ENCODE measurements at places on chromosomes 13 and 19.
A peak's percentile ranks its signal among the peaks of the same experiment; 100 is the strongest.

- no peaks in the 10 kb centered on the region for H3K36me3 ChIP-seq
- no peak overlapping the region for H3K4me3 ChIP-seq
- H3K4me1 ChIP-seq, result no peaks in the 10 kb centered on the region
- no peak for ATAC-seq
- H3K27me3 ChIP-seq, result no peaks in the 10 kb centered on the region
- H3K27ac ChIP-seq, result no peak overlapping the region
Measured at GRCh38 chr19:45025264-45025663, 13.6 kb upstream of the CLASRP start.

GRCh38 chr19:41310033-41310831 is at the start of gene CCDC97:
TSS of gene CCDC97 (plus strand) at chr19:41310172. CDS start at chr19:41310311, 139 bp downstream.
- peak; percentile 85 for ATAC-seq
- H3K4me3 ChIP-seq, result peak within 1 kb of the TSS; percentile 82
- no peaks in the 10 kb centered on the region for H3K36me3 ChIP-seq
- H3K27ac ChIP-seq, result peak within 1 kb of the TSS; percentile 90
- no peaks in the 10 kb centered on the region for H3K27me3 ChIP-seq

GRCh38 chr19:50745221-50745620 is 22.1 kb downstream of the CLEC11A start:
- peaks cover 78% of the 10 kb centered on the region for H3K27me3 ChIP-seq
- H3K27ac ChIP-seq, result no peak overlapping the region
- H3K4me3 ChIP-seq, result no peak overlapping the region
- no peaks in the 10 kb centered on the region for H3K4me1 ChIP-seq
- no peaks in the 10 kb centered on the region for H3K36me3 ChIP-seq

DNA sequence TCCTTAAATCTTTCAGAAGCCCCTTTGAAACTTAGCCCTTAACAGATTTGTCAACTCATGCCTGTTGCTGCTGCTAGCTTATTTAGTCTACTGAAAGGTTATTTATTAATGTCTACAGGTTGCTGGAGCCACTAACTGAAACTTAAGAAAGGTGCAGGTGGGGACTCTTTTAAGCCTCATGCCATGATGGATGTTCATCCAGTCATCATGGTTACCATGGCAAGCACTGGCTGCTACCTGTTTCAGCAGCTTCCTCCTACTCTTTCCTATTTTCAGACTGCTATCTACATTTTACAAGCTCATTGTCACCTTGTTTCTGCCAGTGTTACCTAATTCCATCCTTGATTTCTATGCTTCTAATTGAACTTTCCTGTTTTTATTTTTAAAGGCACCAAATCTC is 27.1 kb downstream of the DGKH start:
- H3K27ac ChIP-seq, result no peak overlapping the region
- H3K4me1 ChIP-seq, result no peaks in the 10 kb centered on the region
- no peaks in the 10 kb centered on the region for H3K36me3 ChIP-seq
- H3K4me3 ChIP-seq, result no peak overlapping the region
- no peaks in the 10 kb centered on the region for H3K27me3 ChIP-seq

- ATAC-seq, result no peak
- H3K4me1 ChIP-seq, result no peaks in the 10 kb centered on the region
- H3K36me3 ChIP-seq, result no peaks in the 10 kb centered on the region
- no peak overlapping the region for H3K4me3 ChIP-seq
- H3K27ac ChIP-seq, result no peak overlapping the region
- H3K27me3 ChIP-seq, result no peaks in the 10 kb centered on the region
Measured at GRCh38 chr13:91326146-91326545, 21.3 kb upstream of the MIR17HG start.

- no peaks in the 10 kb centered on the region for H3K4me1 ChIP-seq
- H3K36me3 ChIP-seq, result no peaks in the 10 kb centered on the region
- ATAC-seq, result no peak
- no peak overlapping the region for H3K4me3 ChIP-seq
Measured at GRCh38 chr13:24129914-24130774, 30.4 kb upstream of the SPATA13 start.

DNA sequence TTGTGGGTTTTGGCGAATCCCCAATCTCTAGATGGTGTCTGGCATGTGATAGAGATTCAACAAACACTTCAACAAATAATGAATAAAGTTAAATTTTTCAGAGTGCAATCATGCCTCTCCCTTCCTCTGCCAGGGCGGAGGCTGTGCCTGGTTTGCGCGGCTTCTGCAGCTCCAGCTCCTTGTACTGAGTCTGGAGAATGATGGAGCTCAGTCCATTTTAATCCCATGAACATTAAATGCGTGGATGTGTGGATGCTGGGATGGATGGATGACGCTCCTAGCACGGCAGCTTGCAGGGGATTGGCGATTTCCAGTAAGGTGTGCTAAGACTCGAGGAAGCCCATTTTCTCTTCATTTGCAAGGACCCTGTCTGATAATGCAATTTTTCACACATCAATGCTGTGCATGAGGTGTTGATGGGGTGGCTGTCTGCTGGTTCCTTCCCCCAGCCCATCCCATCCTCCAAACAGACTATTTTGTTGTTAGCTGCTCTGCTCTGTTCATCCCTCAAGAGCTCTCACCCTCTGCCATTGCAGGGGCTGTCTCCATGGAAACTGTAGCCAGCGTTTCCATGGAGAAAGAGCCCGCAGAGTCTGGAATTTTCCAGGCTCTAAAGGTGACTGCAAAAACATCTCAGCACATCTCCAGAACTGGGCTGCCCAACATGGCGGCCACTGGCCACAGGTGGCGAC is 92.6 kb upstream of the PEG3 start:
- no peaks in the 10 kb centered on the region for H3K36me3 ChIP-seq
- no peaks in the 10 kb centered on the region for H3K4me1 ChIP-seq
- no peak for ATAC-seq
- no peak overlapping the region for H3K27ac ChIP-seq
- no peak overlapping the region for H3K4me3 ChIP-seq

- no peak for ATAC-seq
- H3K27me3 ChIP-seq, result no peaks in the 10 kb centered on the region
- H3K4me3 ChIP-seq, result no peak overlapping the region
- no peak overlapping the region for H3K27ac ChIP-seq
Measured at GRCh38 chr13:44812818-44813217, 176.5 kb downstream of the NUFIP1 start.

GRCh38 chr19:35898499-35898809 is 1.9 kb downstream of the NFKBID start:
- no peaks in the 10 kb centered on the region for H3K27me3 ChIP-seq
- peaks cover 20% of the 10 kb centered on the region for H3K4me1 ChIP-seq
- ATAC-seq, result no peak
- peak overlapping the region; percentile 76 for H3K4me3 ChIP-seq
- H3K36me3 ChIP-seq, result no peaks in the 10 kb centered on the region

- H3K4me3 ChIP-seq, result peak overlapping the region; percentile 74
- H3K27me3 ChIP-seq, result no peaks in the 10 kb centered on the region
- H3K36me3 ChIP-seq, result no peaks in the 10 kb centered on the region
- no peaks in the 10 kb centered on the region for H3K4me1 ChIP-seq
- H3K27ac ChIP-seq, result peak overlapping the region; percentile 100
- ATAC-seq, result peak; percentile 8
Measured at GRCh38 chr19:40191836-40192646, 815 bp downstream of the MAP3K10 start.

DNA sequence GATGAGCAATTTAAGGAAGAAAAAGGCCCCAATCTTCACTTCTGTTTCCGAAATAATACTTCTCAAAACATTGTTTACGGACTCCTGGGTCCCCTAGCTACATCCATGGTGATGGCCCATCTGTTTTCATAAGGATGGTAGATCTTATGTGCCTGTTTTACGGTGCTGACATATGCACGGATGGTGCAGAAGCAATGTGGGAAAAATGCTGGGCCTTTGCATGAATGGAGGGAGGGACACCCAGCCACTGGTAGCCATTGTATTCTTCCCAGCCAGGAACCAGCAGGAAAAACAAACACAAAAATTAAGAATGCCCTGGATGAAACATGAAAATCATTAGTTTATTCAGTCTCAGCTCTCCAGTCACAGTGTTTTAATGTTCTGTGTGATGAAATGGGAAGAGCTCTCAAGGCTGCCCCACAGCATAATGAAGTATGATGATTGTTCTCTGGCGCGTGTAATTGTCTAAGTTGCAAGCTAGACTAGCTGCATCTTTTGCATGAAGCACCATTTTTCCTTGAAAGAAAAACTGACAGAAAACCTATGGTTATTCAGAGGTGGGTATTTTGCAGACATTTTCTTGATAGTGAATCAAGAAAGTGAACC is 1201.1 kb upstream of the SLC10A2 start:
- H3K4me3 ChIP-seq, result no peak overlapping the region
- H3K4me1 ChIP-seq, result no peaks in the 10 kb centered on the region
- H3K27me3 ChIP-seq, result no peaks in the 10 kb centered on the region
- H3K36me3 ChIP-seq, result no peaks in the 10 kb centered on the region

- peaks cover 8% of the 10 kb centered on the region for H3K4me1 ChIP-seq
- no peak for ATAC-seq
- H3K27me3 ChIP-seq, result no peaks in the 10 kb centered on the region
- no peaks in the 10 kb centered on the region for H3K36me3 ChIP-seq
Measured at GRCh38 chr19:41205995-41206394, 13.0 kb downstream of the CYP2S1 start.

- H3K27me3 ChIP-seq, result no peaks in the 10 kb centered on the region
- no peaks in the 10 kb centered on the region for H3K4me1 ChIP-seq
- no peak for ATAC-seq
- no peak overlapping the region for H3K4me3 ChIP-seq
- H3K36me3 ChIP-seq, result no peaks in the 10 kb centered on the region
Measured at GRCh38 chr19:27997069-27997468, 1215.9 kb downstream of the UQCRFS1 start.

DNA sequence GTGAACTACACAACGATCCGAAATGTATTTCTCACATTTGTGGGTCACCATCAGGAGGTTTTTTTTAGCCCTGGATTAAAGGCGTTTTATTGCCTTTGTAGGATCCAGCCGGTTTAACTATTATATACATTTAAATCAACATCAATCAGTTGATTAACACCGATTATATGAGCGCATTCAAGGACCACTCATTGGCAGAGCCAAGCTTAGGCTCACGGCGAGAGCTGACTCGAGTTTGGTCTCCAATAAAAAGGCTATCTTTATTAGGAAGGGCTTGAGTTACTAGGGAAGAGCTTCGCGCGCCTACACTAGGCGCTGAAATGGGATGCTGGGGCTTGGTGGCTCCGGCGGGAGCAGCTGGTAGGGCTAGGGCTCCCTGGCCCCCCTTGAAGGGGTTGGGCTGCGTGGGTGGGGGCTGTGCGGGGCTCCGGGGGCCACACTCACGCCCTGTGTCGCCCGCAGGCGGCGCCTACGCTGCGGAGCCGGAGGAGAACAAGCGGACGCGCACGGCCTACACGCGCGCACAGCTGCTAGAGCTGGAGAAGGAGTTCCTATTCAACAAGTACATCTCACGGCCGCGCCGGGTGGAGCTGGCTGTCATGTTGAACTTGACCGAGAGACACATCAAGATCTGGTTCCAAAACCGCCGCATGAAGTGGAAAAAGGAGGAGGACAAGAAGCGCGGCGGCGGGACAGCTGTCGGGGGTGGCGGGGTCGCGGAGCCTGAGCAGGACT is 4.2 kb downstream of the PDX1 start:
- H3K27ac ChIP-seq, result no peak overlapping the region
- ATAC-seq, result no peak
- no peaks in the 10 kb centered on the region for H3K36me3 ChIP-seq
- H3K27me3 ChIP-seq, result peaks cover 100% of the 10 kb centered on the region
- no peak overlapping the region for H3K4me3 ChIP-seq

DNA sequence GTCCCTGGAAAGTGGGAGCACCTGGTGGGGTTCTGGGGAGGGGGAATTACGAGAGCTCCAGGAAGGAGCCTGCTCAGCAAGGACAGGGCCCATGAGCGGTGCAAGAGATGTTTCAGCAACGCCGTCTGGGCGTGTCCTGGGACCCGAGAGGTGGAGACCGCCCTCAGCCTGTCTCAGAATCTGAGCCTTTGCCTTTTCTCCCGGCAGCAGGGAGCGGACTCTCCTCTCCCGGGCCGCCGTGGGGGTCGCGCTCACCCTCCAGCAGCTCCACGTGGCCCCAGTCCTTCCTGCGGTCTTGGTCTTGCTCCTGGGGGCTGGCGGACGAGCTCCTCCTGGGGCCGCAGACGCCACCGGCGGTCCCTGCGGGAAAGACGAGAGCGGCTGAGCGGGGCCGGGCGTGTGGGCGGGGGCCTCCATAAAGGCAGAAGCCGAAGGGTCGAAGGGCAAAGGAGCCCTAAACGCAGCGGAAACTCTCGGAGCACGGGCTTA is 714 bp downstream of the POLRMT start:
- peak; percentile 20 for ATAC-seq
- H3K27ac ChIP-seq, result peak overlapping the region; percentile 77
- no peaks in the 10 kb centered on the region for H3K27me3 ChIP-seq
- peak overlapping the region; percentile 90 for H3K4me3 ChIP-seq

GRCh38 chr13:19156013-19156825 is 25.4 kb downstream of the TUBA3C start:
- no peaks in the 10 kb centered on the region for H3K36me3 ChIP-seq
- H3K27ac ChIP-seq, result no peak overlapping the region
- H3K4me1 ChIP-seq, result no peaks in the 10 kb centered on the region
- no peak overlapping the region for H3K4me3 ChIP-seq
- H3K27me3 ChIP-seq, result no peaks in the 10 kb centered on the region

DNA sequence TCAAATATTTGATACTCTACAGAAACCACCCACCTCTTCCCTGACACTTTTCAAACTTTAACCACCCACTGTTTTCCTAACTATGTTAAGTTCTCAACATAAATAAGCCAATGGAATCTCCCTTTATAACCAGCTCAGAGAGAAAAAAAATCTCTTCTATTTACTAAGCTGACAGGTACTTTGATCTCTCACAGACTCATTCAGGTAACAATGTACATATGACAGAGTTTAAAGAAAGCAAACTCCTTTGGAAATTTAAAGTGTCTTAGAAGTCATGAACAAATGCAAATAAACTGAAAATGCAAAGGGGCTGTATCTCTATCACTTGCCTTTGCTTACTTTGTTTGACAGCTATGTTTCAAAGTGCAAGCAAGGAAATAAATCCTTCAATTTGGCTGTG is 109.3 kb downstream of the KLF12 start:
- H3K36me3 ChIP-seq, result no peaks in the 10 kb centered on the region
- H3K27ac ChIP-seq, result no peak overlapping the region
- H3K4me1 ChIP-seq, result no peaks in the 10 kb centered on the region
- ATAC-seq, result no peak
- H3K27me3 ChIP-seq, result no peaks in the 10 kb centered on the region

DNA sequence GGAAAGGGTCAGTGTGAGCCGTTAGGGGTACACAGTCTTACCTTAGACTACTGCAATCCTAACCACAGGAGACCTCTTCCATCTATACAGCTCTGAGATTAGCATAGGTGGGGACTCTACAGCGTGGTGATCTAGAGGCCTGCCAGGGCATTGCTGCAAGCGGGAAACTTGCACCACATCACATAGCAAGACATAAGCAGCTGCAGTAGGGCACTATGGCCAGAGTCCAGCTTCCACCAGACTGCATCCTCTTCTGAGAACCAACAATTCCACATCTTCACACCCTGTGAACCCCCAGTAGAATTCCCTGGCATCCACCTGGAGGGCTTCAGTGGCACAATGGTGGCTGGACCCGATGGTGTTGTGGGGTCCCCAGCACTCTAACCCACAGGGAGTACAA is 1564.3 kb upstream of the PRR20A start:
- H3K36me3 ChIP-seq, result no peaks in the 10 kb centered on the region
- no peak overlapping the region for H3K27ac ChIP-seq
- no peak for ATAC-seq
- no peaks in the 10 kb centered on the region for H3K27me3 ChIP-seq
